Caudate nucleus (tissue), 63 donors: ENCODE measurements at places on chromosomes 5 and 9.

DNA sequence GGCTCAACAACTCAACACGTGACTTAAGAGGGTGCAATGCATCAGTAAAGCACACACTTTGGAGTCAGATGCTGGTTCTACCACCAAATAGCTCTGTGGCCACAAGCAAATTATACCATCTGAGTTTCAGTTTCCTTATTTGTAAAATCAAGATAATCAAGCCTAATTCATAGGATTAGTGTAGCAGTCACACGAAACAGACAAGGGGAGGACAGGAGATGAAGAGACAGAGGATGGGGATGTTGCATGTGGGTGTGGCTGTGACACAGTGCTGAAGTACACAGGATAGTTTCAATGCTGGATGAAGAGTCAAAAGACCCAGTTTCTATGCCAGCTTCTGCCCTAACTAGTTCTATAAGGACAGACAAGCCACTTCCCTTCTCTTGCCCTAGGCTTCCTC, 60.2 kb downstream of the SPOCK1 start:
- no peak for DNase-seq

DNA sequence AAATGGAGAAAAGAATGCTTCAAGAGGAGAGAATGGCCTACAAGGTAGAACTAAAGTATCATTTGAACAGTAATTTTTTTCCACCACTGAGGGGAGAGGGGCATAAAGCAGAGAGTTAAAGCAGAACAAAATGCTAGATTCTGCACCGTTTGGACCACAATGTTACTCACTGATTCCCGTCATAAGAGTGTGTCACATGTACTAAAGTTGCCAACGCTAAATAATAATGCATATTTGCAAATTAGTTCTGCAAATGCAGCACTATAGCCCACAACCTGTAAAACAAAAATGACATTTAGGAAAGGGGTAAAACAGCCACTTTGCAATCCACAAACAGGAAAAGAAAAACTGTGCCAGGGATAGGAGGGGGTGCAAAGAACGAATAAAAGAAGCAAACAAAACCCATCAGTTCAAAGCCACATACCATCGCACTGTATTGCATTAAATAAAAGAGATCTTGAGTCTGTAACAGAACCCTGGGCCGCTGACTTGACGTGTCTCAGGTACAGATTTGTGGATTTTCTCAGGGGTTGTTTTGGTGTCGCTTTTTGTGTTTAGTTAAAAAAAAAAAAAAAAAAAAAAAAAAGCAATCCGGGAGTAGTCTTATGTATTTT, 7.7 kb upstream of the NFIB start:
- DNase-seq, result no peak

- no peak for DNase-seq
Measured at GRCh38 chr5:113614191-113614590, 100.7 kb downstream of the YTHDC2 start.

- DNase-seq, result no peak
Measured at GRCh38 chr5:9362600-9362999, 183.3 kb downstream of the SEMA5A start.

GRCh38 chr5:21646469-21646868, 1206.7 kb downstream of the CDH12 start:
- DNase-seq, result no peak

DNA sequence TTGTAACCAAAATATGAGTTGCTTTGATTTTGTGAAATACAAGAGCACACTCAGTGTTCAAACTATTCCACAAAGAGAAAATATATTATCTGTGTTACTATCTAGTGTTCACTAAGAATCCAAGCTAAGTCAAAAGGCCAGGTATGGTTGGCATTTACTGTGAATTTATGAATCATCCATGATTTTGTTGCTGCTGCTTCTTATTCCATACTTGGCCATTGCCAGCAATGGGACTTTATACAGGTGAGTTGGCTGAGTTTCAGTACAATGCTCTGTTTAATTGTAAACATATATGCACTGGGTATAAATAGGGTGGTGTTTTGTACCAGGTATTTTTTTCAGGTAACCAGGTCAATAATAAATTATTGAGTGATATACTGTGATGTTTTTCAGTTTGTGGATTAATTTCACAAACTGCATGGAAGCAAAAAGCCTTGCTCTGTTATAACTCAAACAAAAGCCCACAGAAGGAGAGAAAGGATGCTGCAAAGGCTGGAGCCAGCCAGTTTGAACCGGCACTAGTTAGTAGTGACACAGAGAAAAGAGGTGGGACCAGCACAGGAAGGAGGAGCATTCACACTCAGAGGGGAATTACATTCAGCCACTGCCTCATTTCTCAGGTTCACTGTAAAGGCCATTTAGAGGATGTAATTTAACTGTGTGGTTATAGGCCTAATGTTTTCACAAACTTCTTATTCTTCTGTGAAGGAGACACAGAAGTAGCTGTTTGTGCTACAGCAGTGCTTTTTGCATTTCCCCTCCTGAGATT, 381.8 kb downstream of the ADGRV1 start:
- DNase-seq, result no peak

DNA sequence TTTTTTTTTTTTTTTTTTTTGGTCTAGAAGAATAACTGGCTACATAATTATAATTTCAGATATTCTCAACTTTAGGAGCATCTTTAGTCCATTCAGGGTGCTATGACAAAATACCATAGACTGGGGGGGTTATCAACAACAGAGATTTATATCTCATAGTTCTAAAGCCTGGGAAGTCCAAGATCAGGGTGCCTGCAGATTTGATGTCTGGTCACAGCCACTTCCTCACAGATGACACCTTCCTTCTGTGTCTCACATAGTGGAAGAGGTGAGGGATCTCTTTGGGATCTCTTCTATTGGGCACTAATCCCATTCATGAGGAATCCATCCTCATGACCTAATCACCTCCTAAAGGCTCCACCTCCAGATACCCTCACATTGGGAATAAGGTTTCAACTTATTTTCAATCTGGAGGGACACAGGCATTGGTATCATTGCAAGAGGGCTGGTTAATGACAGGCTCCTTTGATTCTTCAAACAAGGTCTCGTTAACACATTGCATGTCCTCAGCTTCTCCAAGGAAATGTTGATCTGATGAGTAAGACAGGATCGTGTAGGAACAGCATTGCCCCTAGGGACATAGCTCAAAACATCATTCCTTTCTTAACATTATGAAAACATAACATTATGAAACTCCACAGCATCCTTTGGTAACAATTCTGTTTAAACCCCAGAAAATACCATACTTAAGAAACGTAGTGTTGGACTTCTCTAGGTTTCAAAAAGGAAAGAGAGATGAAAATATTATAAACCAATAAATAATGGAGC, 372.4 kb downstream of the SEMA5A start:
- DNase-seq, result no peak

DNA sequence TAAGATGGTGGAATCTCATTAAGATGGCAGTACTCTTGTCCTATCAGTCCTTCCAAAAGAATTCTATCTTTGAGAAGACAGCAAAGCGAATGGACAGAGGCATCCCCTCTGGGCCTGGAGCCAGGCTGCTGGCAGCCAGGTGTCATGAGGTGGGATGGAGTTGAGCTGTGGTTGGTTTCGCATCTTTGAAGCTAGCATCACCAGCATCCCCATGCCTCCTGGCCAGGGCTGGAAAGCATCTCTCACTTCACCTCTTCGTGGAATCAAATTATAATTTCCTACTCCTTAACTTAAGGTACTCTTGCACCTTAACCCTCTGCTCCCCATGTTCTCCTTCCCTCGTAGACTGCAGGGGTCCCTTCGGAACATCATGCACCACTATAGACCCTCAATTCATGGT, 248.3 kb downstream of the GADD45G start:
- DNase-seq, result no peak

DNA sequence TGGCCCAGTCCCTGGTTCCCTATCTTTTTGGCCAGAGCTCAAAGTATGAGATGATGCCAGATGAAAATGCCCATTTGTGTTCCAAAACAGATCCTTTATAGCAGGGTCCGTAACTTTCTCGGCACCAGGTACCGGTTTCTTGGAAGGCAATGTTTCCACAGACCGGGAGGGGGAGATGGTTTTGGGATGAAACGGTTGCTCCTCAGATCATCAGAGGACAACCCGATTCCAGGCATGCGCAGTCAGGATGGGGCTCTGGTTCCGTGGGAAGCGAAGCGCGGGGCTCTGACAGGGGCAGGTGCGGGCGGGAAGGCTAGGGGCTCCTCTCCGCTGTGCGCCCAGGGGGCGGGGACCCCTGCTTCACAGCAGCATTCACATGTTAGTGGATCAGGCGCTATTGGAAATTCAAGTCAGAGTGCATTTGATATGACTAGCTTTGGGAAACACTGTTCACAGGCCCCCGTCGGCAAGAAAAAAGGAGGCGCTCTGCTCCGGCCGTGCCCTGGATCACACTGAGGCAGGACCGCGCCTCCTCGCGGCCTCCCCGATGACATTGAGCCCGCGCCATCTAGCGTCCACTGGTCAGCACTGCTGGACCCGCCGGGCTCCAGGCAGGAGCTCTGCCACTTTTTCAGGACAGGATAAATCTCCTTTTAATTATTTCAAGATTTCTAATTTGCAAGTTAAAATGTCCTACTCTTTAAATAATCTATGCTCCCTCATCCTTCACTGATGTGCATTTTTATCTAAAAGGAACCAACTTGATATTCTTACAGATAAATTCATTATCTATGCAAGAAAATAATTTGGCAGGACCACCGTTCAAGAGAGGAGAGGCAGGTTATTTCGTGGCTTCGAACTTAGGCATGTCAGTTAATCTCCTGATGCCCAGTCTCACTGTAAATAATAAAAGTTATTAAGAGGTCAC, 190.0 kb downstream of the FANCC start:
- DNase-seq, result peak; percentile 65

DNA sequence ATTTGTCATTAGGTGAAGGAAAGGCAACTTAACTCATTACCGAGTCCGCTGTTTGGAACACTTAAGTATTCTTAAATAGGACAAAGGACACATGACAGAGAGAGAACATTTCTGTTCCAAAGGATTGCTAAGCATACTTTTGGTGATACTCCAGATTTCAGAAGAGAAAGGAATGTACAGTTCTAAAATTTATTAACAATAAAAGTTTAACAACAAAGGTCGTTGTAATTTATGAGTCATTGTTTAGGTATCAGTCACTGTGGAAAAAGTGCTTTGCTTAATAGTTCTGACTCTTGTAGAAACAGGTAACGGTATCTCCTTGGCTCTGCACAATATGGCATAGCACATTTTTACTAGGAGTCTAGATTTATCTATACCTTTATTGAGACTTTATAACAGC, 36.3 kb upstream of the PAM start:
- no peak for DNase-seq
